ENCODE measurements at places on chromosomes 12 and 14. TPM values are rescaled to one million over a fixed set of nuclear protein-coding genes. Genes with fewer than 3 reads are reported as not detected.

The VPS37B gene
- total RNA-seq = 12.7 TPM

The IFNG-AS1 gene
- total RNA-seq = 0.41 TPM

The TAS2R7 gene
- total RNA-seq = not detected

GRCh38 chr14:104924421-104925213 is at the start of gene PLD4:
TSS of gene PLD4 (plus strand) at chr14:104924879. CDS start at chr14:104927141, 2,262 bp downstream.
- H3K4me3 ChIP-seq = no peak within 1 kb of the TSS
- no peak for DNase-seq
- H3K27me3 ChIP-seq = peaks cover 5% of the 10 kb centered on the region
- H3K4me1 ChIP-seq = no peaks in the 10 kb centered on the region
- no peak within 1 kb of the TSS for H3K27ac ChIP-seq
- no peaks in the 10 kb centered on the region for H3K36me3 ChIP-seq

The CELA1 gene
- total RNA-seq = not detected

DNA sequence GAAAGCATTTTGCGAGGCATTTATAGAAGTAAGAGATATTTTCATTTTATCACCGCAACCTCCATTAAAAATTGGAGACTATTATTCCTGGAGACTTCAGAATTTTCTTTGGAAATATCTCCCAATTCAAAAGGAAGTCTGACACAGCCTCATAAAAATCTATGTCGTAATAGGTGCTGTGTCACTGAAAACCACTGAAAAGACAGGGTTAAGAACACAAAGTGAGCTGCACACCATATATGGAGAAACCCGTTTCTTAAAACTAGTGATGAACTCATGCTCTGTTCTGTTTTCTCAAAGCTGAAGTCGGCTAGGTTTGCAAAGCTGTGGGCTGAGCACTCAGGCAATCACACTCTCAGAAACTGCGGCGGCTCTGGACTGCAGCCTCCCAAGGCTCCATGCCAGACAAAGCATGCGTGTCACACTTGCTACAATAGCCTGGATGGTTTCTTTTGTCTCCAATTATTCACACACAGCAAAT is at the start of gene GLIPR1:
GLIPR1 (plus strand) TSS at position 287 of the 481 bp plus-strand sequence; CDS start at position 413, 126 bp downstream.
- peaks cover 2% of the 10 kb centered on the region for H3K27me3 ChIP-seq
- H3K36me3 ChIP-seq = peaks cover 15% of the 10 kb centered on the region
- peak; percentile 70 for DNase-seq
- peak within 1 kb of the TSS; percentile 89 for H3K4me3 ChIP-seq
- peaks cover 83% of the 10 kb centered on the region for H3K4me1 ChIP-seq

DNA sequence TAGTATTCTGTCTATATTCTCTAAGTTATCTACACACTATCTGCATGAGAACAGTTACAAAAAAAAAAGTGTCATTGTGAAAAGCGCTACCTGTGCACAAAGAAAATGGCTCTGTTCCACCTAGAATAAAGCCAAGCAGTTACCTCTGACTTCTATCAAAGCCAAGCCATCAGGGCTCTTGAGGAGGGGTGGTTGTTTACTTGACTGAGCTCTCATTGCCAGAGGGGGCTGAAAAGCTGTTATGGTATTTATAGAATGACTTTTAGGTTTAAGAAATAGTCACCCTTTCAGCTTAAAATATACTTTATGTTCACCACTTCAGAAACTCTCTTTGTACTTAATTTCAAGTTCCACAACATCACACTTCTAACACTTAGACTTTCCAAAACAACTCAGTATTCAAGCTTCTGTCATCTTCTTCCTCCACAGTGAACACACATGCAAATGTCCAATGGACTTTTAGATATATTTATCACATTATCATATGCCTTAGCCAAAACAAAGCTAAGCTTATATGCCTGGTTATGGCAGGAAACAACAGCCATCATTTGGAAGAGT is 7.5 kb downstream of the ITPR2 start:
- H3K4me1 ChIP-seq = peaks cover 35% of the 10 kb centered on the region
- H3K27me3 ChIP-seq = no peaks in the 10 kb centered on the region
- no peak overlapping the region for H3K4me3 ChIP-seq
- DNase-seq = no peak
- H3K27ac ChIP-seq = no peak overlapping the region

DNA sequence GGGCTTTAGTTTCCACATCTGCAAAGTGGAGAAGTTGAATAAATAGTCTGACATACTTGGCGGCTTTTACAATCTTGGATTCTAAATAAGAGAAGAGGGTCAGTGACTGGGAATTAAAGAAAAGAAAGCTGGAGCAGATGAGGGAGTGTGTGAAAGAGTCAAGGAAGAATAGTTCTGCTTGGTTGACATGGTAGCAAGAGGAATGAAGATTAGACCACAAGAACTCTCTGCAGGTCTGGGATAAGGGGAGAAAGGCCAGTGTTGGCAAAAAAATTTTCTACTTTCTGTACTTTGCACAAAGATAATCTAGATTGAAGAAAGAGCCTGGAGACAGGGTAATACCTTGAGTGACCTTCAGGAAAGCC is 5.9 kb downstream of the ITGB7 start:
- H3K27ac ChIP-seq = peak overlapping the region; percentile 95
- peaks cover 45% of the 10 kb centered on the region for H3K36me3 ChIP-seq
- H3K27me3 ChIP-seq = no peaks in the 10 kb centered on the region
- peak overlapping the region; percentile 83 for H3K4me3 ChIP-seq
- DNase-seq = no peak

DNA sequence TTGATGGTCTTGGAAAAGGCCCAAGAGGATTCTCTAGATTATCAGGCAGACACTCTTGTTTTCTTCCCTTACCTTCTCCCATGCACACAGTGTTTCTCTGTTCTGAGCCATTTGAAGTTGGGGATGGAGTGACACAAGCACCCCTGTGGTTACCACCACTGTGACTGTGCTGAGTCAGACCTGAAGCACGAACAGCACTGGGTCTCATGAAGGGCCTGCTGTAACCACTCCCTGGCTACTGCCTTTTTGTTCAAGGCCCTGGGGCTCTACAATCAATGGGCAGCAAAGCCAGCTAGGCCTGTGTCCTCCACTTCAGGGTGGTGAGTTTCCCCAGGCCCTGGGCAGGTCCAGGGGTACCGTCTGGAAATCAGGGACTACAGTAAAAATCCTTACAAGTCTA is 65.5 kb downstream of the TSPAN8 start:
- H3K4me3 ChIP-seq = no peak overlapping the region
- DNase-seq = no peak
- no peak overlapping the region for H3K27ac ChIP-seq
- no peaks in the 10 kb centered on the region for H3K36me3 ChIP-seq

The RIPK3 gene
- total RNA-seq = 14.3 TPM

- DNase-seq = no peak
- H3K27ac ChIP-seq = no peak overlapping the region
- H3K36me3 ChIP-seq = no peaks in the 10 kb centered on the region
- H3K4me1 ChIP-seq = no peaks in the 10 kb centered on the region
- no peak overlapping the region for H3K4me3 ChIP-seq
These were observed 122.5 kb downstream of the DAD1 start for GRCh38 chr14:22466491-22466890.

DNA sequence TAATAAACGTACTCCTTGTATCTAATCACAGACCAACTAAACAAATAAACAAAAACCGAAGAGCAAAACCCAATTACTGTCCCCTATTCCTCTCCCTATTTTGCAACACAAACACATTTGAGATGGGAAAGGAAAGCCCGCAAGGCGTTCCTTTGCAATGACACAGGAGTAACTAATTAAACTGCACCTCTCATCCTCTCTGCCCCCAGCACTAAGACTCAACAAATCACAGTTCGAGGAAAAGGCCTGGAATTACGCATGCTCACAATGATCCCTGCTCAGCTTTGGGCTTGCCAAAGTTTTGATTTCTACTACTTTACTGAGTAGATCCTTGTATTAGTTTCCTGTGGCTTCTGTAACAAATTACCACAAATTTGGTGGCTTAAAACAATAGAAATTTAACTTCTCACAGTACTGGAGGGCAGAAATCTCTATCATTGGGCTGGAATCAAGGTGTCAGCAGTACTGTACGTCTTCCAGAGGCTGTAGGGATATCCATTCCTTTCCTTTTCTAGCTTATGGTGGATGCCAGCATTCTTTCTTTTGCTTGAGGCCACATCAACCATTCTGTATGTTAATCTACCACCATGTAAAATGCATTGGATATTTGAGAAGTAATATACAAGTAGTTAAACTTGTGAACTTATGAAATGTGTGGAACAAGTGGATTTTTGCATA is 123.0 kb downstream of the NAV3 start:
- DNase-seq = no peak
- H3K27ac ChIP-seq = no peak overlapping the region
- no peak overlapping the region for H3K4me3 ChIP-seq

DNA sequence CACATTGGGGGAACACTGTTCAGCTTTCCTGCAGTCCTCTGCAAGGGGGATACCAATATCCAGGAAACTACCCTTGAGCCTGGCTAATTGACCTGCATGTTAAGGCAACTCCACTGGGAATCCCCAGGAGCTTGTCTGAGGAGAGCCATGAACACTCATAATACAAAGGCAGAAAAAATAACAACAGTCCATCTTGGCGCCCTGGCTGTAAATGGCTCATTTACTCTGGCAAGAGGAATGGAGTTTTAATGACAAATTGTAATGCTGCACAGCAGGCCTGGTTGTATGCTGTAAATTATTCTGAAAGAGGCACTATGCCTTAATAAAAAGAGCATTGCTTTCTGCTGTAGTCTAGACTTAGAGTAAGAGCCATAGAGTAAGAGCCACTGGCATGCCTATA is 58.3 kb downstream of the SLC8A3 start:
- no peaks in the 10 kb centered on the region for H3K4me1 ChIP-seq
- no peak for DNase-seq
- H3K27ac ChIP-seq = no peak overlapping the region
- H3K4me3 ChIP-seq = no peak overlapping the region
- H3K36me3 ChIP-seq = no peaks in the 10 kb centered on the region

The CATSPERB gene
- total RNA-seq = 1.5 TPM

The HOXC11 gene
- not detected for total RNA-seq

The C2CD5 gene
- 30.0 TPM for total RNA-seq

DNA sequence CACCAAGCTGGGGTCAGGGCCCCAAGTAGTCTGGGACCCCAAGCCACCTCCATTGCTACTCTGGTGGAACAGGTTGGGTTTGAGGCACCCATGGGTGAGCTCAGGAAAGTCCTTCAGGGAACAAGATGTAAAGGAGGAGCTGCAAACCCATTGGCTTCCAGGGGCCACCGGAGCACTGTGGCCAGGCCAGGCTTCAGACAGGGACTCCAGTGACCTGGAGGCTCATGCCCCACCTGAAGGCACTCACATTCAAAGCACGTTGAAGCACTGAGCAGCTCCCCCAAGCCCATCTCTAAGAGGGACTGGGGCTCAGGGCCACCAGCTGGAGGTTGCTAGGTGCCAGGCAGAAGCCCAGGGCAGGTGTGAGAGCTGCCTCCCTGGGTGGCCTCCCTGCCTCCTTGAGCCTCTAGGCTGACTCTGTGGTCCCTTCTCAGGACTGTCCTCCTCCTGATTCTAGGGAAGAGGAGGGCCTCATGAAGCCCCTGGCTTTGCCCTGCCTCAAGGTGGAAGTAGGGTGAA is 49.1 kb downstream of the FAM222A start:
- no peaks in the 10 kb centered on the region for H3K36me3 ChIP-seq
- DNase-seq = no peak
- H3K27me3 ChIP-seq = no peaks in the 10 kb centered on the region
- no peak overlapping the region for H3K4me3 ChIP-seq

The TPH2 gene
- not detected for total RNA-seq

DNA sequence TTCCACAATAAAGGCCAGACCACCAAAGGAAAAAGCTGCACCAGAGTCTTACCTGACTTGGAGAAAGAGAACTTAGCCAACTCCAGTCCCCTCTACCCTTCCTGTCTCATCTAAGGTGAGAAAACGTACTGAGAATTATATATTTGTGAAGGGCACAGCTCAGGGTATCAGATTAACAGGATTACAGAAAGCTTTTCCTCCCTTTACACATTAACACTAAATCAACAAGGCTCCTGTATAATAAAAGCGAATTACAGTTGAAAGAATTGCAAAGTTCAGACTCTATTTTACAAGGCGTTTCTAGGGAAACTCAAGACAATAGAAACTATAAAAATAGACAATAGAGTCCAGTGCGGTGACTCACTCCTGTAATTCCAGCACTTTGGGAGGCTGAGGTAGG is 82.7 kb upstream of the RPL10L start:
- no peaks in the 10 kb centered on the region for H3K4me1 ChIP-seq
- no peaks in the 10 kb centered on the region for H3K36me3 ChIP-seq
- no peak for DNase-seq
- H3K4me3 ChIP-seq = no peak overlapping the region

The CSAD gene
- 21.7 TPM for total RNA-seq

DNA sequence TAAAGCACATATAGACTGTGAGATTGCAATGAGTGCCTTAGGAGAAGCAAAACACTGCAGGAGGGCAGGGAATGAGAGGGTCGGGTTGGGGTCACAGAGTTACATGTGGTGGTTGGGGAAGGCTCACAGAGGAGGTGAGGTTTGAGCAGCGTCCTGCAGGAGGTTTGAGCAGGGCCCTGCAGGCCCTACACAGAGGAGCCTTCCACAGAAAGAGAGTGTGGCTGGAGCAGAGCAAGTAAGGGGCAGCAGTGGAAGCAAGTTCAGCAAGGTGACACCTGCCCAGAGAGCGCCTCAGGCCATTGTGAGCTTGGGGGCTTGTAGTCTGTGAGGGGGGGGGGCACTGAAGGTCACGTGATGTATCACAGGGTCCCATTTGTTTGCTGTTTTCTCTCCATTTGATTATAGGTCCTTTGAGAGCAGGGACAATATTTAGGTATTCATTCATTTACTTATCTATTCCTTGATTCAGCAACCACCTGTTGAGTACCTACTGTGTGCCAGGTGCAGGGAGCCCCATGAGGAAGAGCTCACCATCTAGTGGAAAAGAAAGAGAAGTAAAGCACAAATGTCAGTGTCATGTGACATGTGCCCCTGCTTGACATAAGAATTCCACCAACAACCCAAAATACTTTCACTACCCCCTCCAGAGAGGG is 56.6 kb downstream of the GALNT16 start:
- H3K27me3 ChIP-seq = peaks cover 7% of the 10 kb centered on the region
- H3K27ac ChIP-seq = no peak overlapping the region
- no peaks in the 10 kb centered on the region for H3K36me3 ChIP-seq
- no peak for DNase-seq
- no peaks in the 10 kb centered on the region for H3K4me1 ChIP-seq

DNA sequence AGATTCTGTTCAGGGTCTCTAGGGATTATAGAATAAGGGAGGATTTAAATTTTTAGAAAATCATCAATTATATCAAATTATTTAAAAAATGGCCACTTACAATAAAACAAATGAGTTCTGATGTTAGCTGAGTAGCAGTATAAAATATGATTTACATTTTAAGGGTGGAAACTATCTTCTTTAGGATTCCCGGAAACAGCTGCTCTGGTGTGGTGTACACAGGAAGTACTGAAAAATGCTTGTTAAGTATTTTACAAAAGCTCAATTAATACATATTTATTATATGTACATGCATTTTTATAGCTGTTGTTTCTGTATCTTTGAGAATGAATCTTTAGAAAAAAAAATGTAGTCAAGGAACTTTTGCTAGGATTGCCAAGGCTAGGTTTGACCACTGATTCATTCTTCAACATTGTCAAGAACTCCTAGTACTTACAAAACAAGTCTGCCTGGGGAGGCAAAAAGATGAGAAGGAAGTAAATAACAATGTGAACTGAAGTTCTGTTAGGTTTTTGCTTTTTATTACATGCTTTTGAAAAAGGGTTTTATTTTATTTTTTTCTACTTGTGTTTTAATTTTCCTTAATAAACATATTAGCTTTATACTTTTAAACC is 48.0 kb downstream of the ARF6 start:
- no peak overlapping the region for H3K4me3 ChIP-seq
- no peaks in the 10 kb centered on the region for H3K27me3 ChIP-seq
- H3K4me1 ChIP-seq = peaks cover 68% of the 10 kb centered on the region
- peaks cover 31% of the 10 kb centered on the region for H3K36me3 ChIP-seq
- no peak for DNase-seq
- peak overlapping the region; percentile 40 for H3K27ac ChIP-seq

- no peak overlapping the region for H3K27ac ChIP-seq
- no peaks in the 10 kb centered on the region for H3K36me3 ChIP-seq
- peaks cover 8% of the 10 kb centered on the region for H3K4me1 ChIP-seq
- H3K27me3 ChIP-seq = peaks cover 36% of the 10 kb centered on the region
- no peak overlapping the region for H3K4me3 ChIP-seq
- DNase-seq = no peak
These were observed 135.1 kb downstream of the SAMD4A start for GRCh38 chr14:54702014-54702491.
